Uterus (tissue), 4 donors: ENCODE measurements at places on chromosomes 5 and 9. TPM values are rescaled to one million over a fixed set of nuclear protein-coding genes. Genes with fewer than 3 reads are reported as not detected.

Gene NXNL2
- 6.9 TPM for total RNA-seq

DNA sequence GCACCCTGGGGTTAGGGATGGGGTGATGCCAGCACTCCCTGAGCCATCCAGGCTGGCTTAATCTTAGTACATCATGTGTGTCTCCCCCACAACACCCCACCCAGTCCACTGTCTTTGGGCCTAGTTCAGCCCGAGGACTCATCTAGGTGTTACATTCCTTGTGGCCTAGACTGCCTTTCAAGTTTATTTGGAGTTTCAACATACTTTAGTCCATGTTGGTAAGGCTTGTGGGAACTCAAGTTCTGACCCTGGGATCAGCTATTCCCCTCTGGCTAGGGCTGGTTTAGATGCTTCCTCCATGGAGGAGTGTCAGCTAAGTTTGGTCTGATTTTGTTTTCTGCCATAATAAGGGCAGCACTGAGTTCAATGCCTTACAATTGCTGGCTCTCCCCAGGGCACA lies 302.4 kb downstream of the SMARCA2 start:
- no peak overlapping the region for H3K27ac ChIP-seq
- DNase-seq, result no peak
- no peaks in the 10 kb centered on the region for H3K4me1 ChIP-seq
- H3K27me3 ChIP-seq, result no peaks in the 10 kb centered on the region

Gene ACOT12
- total RNA-seq, result not detected

Gene OBP2B
- total RNA-seq, result not detected

DNA sequence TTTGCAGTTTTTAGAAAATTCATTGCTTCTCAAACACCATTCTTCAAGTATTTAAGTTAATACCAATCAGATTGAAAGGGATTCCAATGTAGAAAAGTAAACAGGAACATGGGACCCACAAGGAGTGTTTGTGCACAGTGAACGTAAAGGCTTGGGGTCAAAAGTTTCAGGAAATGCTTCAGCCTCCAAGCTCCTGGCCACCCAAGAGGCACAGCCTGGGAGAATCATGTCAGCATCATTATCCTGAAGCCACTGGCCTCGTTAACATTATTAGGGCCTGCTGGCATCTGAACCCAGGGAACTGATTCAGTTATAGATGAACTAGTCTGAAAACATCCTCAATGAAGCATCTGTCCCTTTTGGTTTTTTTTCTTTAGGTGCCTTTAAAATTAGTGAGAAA lies 122.9 kb downstream of the NXNL2 start:
- no peaks in the 10 kb centered on the region for H3K4me1 ChIP-seq
- no peaks in the 10 kb centered on the region for H3K27me3 ChIP-seq
- H3K36me3 ChIP-seq, result no peaks in the 10 kb centered on the region
- no peak overlapping the region for H3K4me3 ChIP-seq

Gene KIF27
- total RNA-seq, result 6.8 TPM

GRCh38 chr9:14958989-14959388 lies 48.8 kb upstream of the FREM1 start:
- H3K4me1 ChIP-seq, result no peaks in the 10 kb centered on the region
- DNase-seq, result no peak
- no peaks in the 10 kb centered on the region for H3K27me3 ChIP-seq
- no peak overlapping the region for H3K4me3 ChIP-seq

Gene TAF1L
- total RNA-seq, result 0.07 TPM

- no peaks in the 10 kb centered on the region for H3K36me3 ChIP-seq
- no peaks in the 10 kb centered on the region for H3K27me3 ChIP-seq
- no peak overlapping the region for H3K27ac ChIP-seq
- DNase-seq, result no peak
- H3K4me1 ChIP-seq, result no peaks in the 10 kb centered on the region
- no peak overlapping the region for H3K4me3 ChIP-seq
Observed at GRCh38 chr5:39691993-39692392, 267.2 kb upstream of the DAB2 start.

DNA sequence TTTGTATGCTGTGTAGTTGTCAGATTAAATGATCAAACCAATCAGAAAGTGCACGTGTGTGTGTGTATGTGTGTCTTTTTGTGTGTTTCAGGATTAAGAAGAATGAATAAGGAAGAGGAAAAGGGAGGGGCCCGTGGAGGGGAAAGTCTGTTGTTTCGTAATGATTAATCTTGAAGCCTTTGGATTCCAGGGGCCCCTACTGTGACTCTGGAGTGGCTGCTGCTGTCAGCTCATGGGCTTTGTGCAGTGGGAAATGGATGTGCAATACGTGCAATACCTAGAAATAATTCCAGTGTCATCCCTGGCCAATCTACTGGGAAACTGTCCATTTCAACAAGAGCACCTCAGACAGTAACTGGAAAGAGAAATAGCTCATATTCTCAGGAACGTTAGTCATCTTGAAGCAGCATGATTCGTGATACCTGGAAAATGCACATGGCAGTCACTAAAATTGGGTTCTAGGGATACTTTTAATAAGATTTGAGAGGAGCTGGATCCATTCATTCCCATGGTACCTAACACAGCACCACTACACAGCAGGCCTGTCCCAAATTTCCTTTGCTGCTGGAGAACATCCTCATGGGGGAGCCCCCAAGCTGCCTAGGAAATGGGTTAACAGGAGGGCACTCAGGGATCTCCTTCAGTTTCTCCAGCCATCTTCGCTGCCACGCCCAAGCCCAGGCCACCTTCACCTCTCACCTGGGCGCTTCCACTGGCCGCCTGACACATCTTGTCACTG lies 186.3 kb downstream of the NR3C1 start:
- no peaks in the 10 kb centered on the region for H3K27me3 ChIP-seq
- DNase-seq, result no peak
- no peak overlapping the region for H3K4me3 ChIP-seq
- no peaks in the 10 kb centered on the region for H3K36me3 ChIP-seq

DNA sequence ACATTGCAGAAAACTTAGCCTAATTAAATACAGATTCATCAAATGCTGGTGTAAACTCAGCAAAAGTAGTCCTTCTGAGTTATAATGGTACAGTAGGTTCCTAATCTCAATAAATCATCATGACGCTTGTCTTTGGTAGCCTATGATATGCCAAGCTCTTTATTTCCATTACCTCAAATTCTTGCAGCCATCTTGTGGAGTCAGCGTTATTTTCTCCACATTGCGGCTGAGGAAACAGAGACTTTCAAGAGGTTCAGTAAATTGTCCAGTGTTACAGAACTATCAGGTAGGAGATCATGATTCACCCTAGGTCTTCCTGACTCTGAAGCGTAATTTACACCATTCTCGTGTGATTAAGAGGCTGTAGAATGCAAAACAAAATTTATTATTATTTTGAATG lies 237.2 kb downstream of the PCSK5 start:
- H3K36me3 ChIP-seq, result no peaks in the 10 kb centered on the region
- H3K27me3 ChIP-seq, result no peaks in the 10 kb centered on the region
- DNase-seq, result no peak
- no peak overlapping the region for H3K27ac ChIP-seq
- H3K4me3 ChIP-seq, result no peak overlapping the region

Gene OR1Q1
- not detected for total RNA-seq

DNA sequence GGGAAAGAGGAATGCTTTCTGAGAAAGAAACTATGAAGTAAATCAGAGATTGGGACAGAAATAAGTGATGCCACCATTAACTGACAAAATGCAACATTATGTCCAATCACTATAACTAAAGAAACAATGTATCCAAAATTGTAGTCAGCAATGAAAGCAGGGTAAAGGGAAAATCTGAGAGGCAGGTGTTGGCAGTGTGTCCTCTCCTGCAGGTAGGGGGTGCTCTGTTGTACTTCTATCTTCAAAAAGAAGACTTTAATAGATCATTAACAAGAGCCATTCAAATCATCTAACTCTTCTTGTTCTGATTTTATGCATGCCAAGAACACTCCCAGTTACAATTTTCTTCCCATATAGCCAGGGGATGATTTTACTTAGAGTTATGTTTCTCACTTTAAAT lies 1275.7 kb downstream of the PTPRD start:
- H3K27ac ChIP-seq, result no peak overlapping the region
- DNase-seq, result no peak
- H3K36me3 ChIP-seq, result no peaks in the 10 kb centered on the region
- no peak overlapping the region for H3K4me3 ChIP-seq
- H3K4me1 ChIP-seq, result no peaks in the 10 kb centered on the region

DNA sequence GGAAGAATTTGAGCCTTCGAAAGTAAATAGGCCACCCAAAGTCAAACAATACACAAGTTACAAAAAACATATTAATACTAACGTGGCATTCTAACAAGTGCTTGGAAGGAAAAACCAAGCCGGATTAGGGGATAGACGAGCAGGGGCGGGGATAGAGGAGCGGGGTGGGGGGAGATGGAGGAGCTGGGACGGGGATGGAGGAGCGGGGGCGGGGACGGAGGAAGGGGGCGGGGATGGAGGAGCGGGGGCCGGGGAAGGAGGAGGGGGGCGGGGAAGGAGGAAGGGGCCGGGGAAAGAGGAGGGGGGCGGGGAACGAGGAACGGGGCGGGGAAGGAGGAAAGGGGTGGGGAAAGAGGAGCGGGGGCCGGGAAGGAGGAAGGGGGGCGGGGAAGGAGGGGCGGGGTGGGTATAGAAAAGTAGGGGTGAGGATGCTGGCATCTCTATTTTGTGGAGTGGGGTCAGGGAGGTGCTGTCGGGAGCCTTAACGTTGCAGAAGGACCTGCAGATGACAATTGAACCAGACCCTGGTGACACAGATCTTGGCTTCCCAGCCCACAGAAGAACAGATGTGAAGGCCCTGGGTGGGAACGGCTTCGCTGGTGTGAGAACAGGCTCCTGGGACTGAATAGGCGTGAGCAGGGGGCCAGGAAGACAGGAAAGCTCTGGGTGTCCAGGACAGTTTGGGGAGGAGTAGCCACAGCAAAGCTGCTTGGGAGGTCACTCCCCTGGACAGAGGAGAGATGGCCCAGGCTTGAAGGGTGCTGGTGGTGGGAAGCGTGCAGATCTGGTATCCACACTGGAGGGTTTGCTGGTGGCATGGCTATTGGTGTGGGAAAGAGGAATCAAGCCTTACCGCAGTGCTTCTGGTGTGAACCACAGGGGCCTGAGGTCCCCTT lies 233.3 kb upstream of the DAP start:
- H3K4me1 ChIP-seq, result no peaks in the 10 kb centered on the region
- no peaks in the 10 kb centered on the region for H3K36me3 ChIP-seq
- no peaks in the 10 kb centered on the region for H3K27me3 ChIP-seq
- H3K4me3 ChIP-seq, result no peak overlapping the region
- no peak for DNase-seq

- no peak for DNase-seq
- no peak overlapping the region for H3K27ac ChIP-seq
- H3K4me3 ChIP-seq, result no peak overlapping the region
- no peaks in the 10 kb centered on the region for H3K27me3 ChIP-seq
Observed at GRCh38 chr9:78072586-78073199, 41.1 kb upstream of the GNAQ start.

Gene ITK
- total RNA-seq, result 2.8 TPM

DNA sequence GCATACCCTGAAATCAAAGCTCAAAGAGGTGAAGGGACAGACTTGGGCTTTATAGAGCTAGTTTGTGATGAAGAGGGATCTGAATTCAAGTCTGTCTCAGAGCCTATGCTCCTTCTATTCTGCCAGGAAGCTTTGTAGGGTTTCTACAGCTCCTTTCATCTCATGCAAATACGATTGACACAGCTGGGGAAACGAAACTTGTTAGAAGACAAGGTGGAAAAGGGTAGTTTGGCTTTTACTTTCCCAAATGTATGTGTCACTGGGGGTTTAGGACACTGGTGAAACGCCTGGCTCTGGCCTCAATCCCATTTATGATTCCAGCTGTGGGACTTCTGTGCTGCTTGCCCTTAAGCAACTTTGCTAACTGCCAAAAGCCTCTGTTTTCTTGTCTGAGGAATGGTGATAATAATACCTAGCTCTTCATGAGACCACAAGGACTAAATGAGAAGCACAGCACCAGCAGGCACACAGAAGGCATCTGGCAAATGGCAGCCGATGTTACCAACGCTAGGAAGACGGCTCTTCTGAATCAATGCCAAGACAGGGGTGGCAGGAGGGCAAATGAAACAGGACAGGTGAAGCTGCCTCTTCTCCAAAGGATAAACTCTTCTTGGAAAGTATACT lies 70.3 kb upstream of the EQTN start:
- H3K36me3 ChIP-seq, result no peaks in the 10 kb centered on the region
- peaks cover 37% of the 10 kb centered on the region for H3K4me1 ChIP-seq
- DNase-seq, result no peak
- no peak overlapping the region for H3K4me3 ChIP-seq
- no peaks in the 10 kb centered on the region for H3K27me3 ChIP-seq

- peaks cover 8% of the 10 kb centered on the region for H3K4me1 ChIP-seq
- peak within 1 kb of the TSS; percentile 94 for H3K27ac ChIP-seq
- no peaks in the 10 kb centered on the region for H3K36me3 ChIP-seq
- no peaks in the 10 kb centered on the region for H3K27me3 ChIP-seq
- peak within 1 kb of the TSS; percentile 64 for H3K4me3 ChIP-seq
- DNase-seq, result peak; percentile 81
Observed at GRCh38 chr5:154850255-154851062, at the start of gene FAXDC2. TSS of gene FAXDC2 (minus strand) at chr5:154850603. CDS start at chr5:154838178, 12,425 bp downstream.

DNA sequence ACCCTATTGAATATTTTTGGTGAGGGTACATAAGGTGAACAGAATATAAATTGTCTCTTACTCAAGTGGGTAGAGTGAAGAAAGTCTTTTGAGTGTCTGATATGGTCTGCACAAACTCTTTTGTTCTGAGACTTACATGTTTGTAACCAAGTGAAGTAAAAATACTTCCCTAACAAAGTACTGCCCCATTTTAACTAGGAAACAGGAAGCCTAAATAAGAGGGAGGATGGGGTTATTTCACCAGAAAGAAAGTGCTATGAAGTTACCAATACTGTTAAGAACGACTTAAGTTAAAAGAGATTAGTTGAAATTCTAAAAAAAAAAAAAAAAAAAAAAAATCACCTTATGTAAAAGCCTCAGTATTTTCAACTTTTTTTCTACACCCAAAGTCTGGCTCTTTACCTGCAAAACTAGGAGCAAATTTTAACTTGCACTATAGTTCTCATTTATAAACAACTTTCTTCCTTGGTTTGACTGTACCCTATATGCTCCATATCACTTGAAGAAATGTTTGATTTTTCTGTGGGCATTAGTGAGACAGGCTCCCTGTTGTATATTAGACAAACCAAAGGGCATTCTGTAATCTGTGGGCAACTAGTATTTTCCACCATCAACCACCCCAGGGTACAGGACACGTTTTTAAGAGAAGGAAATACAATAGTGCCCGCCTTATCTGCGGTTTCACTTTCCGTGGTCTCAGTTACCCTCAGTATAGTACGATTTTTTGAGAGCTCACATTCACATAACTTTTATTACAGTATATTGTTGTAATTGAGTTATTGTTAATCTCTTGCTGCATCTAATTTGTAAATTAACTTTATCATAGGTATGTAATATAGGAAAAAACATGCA lies 127.7 kb downstream of the NR3C1 start:
- no peak overlapping the region for H3K4me3 ChIP-seq
- H3K4me1 ChIP-seq, result no peaks in the 10 kb centered on the region
- no peaks in the 10 kb centered on the region for H3K27me3 ChIP-seq
- no peak overlapping the region for H3K27ac ChIP-seq
- DNase-seq, result no peak

DNA sequence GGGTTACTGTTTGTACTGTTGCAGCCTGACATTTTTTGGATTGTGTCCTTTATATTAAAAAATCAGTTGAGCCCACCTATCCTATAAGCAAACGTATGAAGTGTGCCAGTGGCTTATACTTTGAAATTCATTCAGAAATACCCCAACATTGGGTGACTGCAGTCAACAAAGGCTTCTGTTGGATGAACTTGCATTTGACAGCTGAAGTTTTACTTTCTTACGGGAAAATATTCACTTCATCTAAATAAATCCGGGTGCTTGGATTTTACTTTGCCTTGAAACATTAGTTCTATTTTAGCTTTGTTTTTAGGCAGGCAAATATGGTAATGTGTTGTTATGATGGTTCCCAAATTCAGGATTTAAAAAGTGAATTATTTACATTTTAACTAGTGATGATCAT lies 21.7 kb downstream of the EXOSC2 start:
- no peaks in the 10 kb centered on the region for H3K27me3 ChIP-seq
- no peak overlapping the region for H3K27ac ChIP-seq
- H3K4me3 ChIP-seq, result peak overlapping the region; percentile 14
- no peaks in the 10 kb centered on the region for H3K4me1 ChIP-seq
- DNase-seq, result no peak
- no peaks in the 10 kb centered on the region for H3K36me3 ChIP-seq

Gene PCDHA7
- 24.6 TPM for total RNA-seq
